ENCODE measurements at places on chromosomes 16 and 17.

DNA sequence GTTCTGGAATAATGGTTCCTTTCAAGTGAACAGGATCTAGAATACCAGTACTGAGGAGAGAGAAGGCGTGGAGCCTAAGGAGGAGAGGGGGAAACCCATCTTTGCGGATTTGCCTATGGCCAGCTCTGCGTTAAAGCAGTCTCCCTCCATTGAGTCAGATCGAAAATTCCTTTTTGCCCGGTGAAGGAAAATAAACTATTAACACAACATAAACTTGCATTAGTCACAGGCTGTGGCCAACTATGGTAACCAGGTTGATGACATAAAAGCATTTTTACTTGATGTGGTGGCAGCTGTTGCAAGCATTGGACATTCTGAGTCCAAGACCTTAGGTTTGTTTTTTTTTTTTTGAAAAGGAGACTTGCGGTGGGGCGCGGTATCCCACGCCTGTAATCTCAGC, 8.9 kb downstream of the LDAF1 start:
- no peak for DNase-seq

- DNase-seq = no peak
These were observed 44.1 kb downstream of the DNAH17 start for GRCh38 chr17:78532922-78533640.

GRCh38 chr16:66516509-66516807, 33.5 kb downstream of the TK2 start:
- DNase-seq = no peak

DNA sequence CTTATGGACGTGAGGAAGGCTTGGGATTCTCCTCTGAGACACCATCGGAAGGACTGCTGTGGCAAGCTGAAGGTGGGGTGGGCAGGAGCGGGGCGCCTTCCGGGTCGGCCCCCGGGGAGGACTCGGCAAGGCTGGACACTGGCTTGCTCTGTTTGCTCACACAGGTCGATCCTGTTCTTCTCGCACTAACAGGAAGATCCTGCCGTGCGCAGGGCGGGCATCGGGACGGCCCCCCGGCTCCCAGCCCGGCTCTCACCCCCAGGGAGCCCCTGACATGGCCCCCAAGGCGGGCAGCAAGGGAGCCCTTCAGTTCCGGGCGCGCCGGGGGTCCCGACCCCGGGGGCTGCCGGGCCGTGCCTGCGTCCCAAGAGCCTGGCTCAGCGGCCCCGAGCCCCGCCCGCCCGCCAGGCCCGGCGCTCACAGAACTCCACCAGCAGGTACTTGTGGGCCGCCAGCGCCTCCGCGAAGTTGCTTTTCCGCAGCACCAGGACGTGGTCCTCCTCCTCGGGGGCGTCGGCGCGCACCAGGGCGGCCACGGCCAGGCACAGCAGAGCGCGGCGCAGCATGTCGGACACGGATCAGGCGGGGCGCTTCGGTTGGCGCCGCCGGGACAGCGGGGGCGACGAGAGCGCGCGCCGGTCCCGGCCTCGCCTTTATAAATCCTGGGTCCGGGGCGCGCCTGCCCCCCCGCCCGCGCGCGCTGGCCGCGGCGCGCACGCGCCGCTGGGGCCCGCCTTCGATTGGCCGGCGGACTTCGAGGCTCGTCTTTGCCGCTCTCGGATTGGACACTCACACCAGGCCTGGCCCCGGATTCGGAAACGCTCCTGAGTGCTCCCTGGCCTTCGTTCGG, at the start of gene P4HB:
P4HB (minus strand) TSS at position 630 of the 850 bp plus-strand sequence; CDS start at position 566, 64 bp downstream.
- no peak for DNase-seq

GRCh38 chr16:60815865-60816264, 1220.4 kb downstream of the CDH8 start:
- DNase-seq = no peak

DNA sequence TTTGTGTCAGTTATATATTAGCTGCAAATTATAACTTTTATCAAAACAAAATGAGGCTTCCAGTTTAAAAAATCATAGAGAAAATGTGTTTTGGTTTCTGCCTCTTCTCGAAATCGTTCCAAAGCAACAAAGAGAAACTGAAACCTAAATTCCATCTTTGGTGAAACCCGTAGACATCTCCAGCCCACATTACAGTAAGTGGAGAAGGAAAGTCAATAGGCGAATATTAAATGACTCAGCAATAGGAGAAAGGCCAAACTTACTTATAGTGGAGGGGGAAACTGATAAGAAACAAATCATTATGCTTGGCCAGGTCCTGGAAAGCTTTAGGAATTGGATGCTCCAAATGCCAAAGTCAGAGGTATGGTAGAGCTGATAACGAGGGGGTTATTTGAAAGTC, 103.0 kb upstream of the SHISA6 start:
- DNase-seq = no peak

GRCh38 chr16:53515259-53515658, 12.2 kb upstream of the AKTIP start:
- DNase-seq = no peak

- no peak for DNase-seq
These were observed 1.5 kb downstream of the MAP1LC3B start for GRCh38 chr16:87393680-87394055.
